Activated CD4-positive, alpha-beta T cell treated with anti-CD3 and anti-CD28 coated beads, Interleukin-10, Interleukin-2, amounts not matched to agents 100 ng/mL and 50 ng/mL, durations not matched to agents 16 hours and 8 hours (primary cell): ENCODE measurements at places on chromosomes 12 and 14.

DNA sequence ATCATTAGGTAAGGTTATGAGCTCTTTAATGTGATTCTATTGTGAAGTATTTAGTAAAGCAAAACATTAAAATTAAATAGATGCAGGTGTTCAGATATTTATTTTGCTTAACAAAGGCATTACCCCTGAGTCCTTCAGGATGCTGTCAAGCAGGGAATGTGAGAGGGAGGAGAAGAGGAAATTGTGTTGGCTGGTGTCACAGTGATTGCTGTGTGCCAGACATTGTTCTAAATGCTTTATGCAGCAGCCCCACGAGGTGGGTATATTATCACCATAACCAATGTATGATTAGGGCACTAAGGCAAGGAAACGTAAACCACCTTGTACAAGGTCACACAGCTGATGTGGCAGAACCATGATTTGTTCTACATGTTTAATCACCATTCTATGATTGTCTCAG, 80.1 kb downstream of the STAB2 start:
- DNase-seq: no peak

DNA sequence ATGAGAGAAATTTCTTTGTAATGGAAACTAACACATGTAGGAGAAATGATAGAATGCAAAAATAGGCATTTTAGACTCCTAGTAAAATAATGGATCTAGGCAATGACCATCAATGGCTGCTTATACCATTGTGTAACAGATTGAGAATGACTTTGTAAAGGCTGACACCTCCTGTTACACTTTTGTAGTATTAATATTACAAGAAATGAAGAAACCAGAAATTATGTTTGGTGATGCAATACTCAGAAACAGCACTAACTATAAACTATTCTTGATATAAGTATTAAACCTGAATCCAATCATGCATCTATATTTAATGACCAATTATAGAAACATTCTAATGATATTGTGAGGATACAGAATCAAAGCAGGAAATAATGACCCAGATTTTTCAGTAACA, 108.5 kb upstream of the CNTN1 start:
- no peak for DNase-seq

GRCh38 chr12:39123580-39124253, 218.3 kb upstream of the CPNE8 start:
- DNase-seq: no peak

GRCh38 chr14:37047996-37048395, 124.4 kb downstream of the SLC25A21 start:
- no peak for DNase-seq

GRCh38 chr12:45338272-45338671, 122.4 kb downstream of the ANO6 start:
- DNase-seq: no peak

DNA sequence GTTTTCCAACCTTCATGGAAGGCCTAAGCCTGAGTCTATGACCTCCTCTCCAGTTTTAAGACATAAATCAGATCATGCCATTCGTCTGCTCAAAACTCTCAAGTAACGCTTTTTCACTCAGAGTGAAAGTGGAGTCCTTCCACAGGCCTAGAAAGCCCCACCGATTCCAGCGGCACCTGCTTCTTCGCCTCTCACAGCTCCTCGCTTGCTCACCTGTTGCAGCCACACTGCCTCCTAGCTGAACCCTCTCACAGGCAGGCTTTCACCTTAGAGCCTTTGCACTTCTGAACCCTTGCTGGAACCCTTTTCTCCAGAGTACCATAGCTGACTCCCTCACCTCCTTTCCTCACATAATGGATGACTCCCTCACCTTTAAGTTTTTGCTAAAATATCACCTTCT, 301.1 kb downstream of the ZFP36L1 start:
- no peak for DNase-seq

DNA sequence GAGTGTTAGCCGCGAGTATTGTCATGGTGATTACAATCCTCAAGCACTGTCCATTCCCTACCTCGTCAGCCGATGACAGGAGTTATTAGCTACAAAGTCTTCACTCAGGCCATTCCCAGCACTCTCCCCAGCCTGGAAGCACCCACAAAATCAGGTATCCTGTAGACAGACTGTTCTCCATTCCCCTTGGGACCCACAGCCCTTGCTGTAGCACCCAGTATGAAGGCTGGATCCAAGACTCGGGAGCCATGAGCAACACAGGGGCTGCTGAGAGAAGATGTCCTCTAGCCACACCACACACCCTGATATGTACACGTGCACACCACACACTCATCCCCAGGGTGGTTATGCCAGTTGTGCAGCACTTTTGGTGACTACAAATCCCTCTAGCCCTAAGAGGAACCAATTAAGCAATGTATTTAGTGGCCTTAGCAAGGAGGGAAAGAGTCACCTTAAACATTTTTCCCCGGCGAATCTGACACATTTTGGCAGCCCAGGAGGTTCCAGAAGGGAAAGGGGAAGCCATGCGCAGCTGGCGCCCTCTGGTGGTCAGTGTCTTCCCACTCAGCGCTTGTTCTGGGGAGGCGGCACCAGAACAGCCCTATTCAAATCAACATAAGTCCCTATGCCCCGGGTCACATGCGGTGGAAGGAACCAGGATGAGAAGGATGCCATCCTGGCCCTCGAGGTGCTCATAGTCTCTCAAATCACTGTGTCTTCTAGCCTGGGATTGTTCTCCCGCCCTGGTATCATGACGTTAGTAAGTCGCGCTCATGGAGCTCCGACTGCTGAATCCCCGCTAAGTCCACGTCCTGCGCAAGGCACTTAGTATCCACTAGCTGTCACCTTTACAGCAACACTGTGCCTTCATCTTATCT, 96.9 kb downstream of the GCH1 start:
- DNase-seq: peak; percentile 80
